ENCODE measurements at places on chromosomes 3 and 15.

DNA sequence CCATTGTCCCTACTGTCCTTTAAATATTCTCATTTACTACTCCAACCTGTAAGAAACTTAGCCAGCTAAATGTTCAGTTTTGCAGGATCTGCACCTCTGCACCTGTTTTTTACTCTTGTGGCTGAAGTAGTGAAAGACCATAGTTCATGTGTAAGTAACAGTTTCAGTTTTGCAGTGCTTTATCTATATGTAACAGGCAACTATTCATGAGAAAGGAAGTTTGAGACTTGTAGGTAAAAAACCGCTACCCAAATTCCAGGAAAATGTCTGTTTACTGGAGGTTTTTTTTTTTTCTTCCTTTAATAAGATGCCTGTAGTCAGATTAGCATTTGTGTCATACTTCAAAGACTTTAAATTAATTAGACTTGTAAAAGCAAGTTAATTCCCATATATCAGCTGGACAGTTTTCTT is 25.4 kb upstream of the MBNL1 start:
- no peak for DNase-seq

DNA sequence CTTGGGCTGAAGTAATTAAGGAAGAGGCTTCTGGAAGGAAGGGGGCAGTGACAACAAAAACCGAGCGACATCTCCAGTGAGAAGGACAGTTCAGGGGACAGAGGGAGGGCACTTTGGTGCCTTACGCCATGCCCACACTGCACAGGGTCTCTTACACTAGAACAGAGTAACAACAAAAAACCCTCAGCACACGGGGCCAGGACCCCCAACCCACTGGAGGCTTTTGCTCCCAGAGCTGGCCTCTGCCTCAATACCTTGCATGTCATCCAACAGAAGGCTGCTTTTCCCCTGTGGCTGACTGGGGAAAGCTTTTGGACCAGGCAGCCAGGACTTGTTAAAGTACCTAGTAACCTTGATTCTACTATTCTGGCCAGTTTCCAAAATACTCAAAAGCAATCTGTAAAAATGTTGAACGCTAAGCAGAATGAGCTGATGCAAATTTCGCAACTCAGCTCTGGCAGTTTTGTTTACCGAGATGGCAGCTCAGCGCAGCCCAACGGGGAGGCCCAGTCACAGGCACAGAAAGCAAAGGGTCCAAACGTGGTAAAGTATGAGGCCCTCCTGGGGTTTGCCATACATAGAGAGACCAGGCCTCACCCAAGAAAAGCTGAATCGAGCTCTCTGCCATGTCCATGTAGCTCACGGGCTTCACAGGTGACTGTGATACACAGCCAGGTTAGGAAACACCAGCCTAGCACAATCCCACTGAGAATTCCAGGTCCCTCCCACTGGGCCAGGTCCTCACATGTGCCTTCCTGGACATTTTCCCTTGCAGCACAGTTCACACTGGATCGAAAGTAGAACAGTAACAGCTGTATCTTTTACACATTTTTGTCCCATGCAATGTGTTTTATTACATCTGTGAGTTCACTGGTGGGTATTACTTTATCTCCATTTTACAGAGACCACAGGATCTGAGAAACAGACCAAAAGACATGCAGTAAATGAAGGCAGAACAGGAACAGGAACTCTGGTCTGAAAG is 6.0 kb downstream of the CHCHD4 start:
- no peak for DNase-seq

- DNase-seq: no peak
Measured at GRCh38 chr3:142946861-142947260, 16.6 kb downstream of the PAQR9 start.

DNA sequence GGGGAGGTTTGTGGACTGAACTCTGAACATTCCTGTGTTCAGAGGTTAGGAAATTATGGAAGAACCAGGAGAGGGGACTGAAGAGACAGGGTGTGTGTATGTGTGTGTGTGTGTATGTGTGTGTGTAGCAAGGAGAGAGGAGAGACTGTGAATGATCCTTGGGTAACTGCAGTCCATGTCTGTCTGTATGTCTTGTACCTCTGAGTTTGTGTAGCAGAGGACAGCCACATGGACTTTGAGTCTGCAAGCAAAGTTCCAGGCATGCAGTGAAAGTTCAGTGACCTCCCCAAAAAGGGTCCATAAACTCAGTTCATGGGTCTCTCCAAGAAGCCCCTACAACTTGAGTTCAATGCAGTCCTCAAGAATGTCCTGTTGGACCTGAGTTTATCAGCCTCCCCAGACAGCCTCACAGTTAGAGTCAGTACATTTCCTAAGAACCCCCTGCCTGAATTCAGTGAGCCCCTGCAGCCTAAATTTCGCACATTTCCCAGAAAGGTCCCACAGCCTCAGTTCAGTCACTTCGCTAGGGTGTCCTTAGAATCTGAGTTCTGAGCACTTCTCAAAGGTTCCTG is 28.3 kb upstream of the HERC1 start:
- no peak for DNase-seq

GRCh38 chr3:167151636-167152035 is 228.5 kb downstream of the ZBBX start:
- DNase-seq: no peak

GRCh38 chr15:60223176-60223575 is 174.6 kb downstream of the ANXA2 start:
- no peak for DNase-seq

GRCh38 chr3:197472151-197472550 is 83.6 kb downstream of the BDH1 start:
- no peak for DNase-seq

- DNase-seq: no peak
Measured at GRCh38 chr3:5226783-5227182, 39.3 kb downstream of the EDEM1 start.

DNA sequence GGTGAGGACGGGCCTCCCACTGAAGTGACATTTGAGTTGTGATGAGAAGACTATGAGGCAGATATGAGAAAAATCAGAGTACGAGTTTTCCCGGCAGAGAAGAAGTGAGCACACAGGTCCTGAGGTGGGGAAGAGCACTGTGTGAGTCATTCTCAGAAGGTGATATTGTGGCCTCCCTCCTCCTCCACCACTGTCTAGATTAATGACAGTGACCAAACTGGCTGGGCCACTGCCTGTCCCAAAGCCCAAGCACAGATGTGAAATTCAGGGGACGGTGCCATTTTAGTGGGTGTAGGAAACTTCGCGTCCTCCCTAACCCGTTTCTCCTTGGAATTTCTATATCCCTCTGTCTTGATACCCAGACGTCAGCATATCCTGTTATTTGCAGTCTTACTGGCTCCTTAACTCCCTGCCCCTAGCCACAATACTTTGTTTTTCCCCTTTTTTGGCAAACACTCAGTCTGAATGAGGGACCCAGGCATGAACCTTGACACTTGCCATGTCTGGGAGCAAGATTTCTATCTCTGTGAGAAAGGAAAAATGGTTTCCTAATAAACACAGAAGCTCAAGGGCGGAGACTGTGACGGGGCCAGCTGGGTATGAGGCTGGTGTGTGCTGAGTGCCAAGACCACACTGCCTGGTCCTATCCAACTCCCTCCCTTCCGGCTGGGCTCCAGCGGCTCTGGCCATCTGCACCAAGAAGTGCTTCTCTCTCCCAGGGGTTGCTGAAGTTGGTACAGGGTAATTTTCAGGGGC is 15.2 kb downstream of the PRICKLE2 start:
- no peak for DNase-seq
